CD4-positive, alpha-beta memory T cell (primary cell): ENCODE measurements at places on chromosomes 12 and 14. TPM values are rescaled to one million over a fixed set of nuclear protein-coding genes. Genes with fewer than 3 reads are reported as not detected.

The CLEC14A gene
- not detected for polyA plus RNA-seq

The RNASE3 gene
- polyA plus RNA-seq: not detected

DNA sequence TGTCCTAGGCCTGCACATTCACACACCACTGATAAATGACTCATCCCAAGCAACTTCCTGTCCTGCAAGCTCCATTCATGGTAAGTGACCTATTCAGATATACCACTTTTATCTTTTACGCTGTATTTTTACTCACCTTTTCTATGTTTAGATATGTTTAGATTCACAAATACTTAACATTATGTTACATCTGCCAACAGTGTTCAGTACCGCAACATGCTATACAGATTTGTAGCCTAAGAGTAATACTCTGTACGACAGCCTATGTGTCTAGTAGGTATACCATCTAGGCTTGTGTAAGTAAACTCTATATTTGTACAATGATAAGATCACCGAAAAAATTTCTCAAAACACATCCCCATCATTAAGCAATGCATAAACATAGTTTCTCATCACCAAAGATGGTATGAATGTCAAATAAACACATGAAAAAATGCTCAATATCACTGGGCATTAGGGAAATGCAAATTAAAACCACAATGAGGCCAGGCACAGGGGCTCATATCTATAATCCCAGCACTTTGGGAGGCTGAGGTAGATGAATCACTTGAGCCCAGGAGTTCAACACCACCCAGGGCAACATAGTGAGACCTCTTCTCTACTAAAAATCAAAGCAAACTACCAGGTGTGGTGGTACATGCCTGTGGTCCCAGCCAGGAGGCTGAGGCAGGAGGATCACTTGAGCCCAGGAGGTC is 20.7 kb downstream of the ATXN2 start:
- H3K36me3 ChIP-seq: no peaks in the 10 kb centered on the region
- no peak overlapping the region for H3K27ac ChIP-seq
- no peaks in the 10 kb centered on the region for H3K27me3 ChIP-seq

DNA sequence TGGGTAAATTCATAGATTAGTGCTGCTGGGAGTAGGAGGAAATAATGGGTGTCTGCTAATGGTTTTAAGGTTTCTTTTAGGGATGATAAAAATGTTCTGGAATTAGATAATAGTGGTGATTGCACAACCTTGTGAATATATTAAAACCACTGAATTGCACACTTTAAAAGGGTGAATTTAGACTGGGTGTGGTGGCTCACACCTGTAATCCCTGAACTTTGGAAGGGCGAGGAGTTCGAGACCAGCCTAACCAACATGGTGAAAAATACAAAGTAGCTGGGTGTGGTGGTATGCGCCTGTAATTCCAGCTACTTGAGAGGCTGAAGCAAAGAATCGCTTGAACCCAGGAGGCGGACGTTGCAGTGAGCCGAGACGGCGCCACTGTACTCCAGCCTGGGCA is 1.3 kb downstream of the RAD52 start:
- H3K27ac ChIP-seq: no peak overlapping the region
- peaks cover 22% of the 10 kb centered on the region for H3K4me1 ChIP-seq
- no peaks in the 10 kb centered on the region for H3K36me3 ChIP-seq
- no peak for DNase-seq
- H3K4me3 ChIP-seq: no peak overlapping the region
- no peaks in the 10 kb centered on the region for H3K27me3 ChIP-seq

DNA sequence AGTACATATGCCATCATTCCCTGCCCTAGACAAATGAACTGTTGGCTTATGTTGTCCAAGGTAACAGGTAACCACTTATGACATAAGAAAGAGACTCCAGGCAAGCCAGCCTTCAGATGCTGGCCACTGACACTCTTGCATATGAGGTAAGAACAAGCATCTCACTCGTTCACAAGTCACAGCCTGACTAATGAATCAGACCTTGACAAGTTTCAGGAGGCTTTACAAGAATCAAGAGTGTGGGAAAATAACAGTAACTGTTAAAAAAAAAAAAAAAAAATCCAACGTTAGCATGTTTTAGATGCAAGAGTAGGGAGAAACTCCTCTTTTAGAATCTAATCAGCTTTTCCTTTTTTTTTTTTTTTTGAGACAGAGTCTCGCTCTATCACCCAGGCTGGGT is 40.7 kb downstream of the ZFYVE1 start:
- H3K4me1 ChIP-seq: no peaks in the 10 kb centered on the region
- H3K4me3 ChIP-seq: no peak overlapping the region
- no peaks in the 10 kb centered on the region for H3K27me3 ChIP-seq
